ENCODE measurements at places on chromosomes 12 and 14.

DNA sequence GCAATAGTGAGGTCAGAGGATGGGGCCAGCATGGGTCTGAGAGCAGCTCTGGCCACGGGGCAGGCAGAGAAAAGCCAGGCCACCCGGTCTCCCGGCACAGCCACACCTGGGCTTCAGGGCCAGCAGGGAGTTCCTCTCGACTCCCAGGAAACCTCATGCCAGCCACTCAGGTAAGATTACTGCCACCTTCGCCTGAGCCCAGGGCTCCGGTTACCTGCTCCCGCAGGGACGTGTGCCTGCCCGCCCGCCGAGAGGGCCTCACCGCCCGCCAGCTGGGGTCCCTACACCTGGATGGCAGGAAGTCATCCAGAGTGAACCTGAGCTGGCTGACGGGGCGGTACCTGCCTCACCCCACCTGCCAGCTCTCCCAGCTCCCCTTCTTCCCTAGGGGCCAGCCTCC is 7.3 kb downstream of the JAG2 start:
- DNase-seq, result peak; percentile 76

- no peak for DNase-seq
These were observed 36.0 kb upstream of the RMST start for GRCh38 chr12:97426492-97427116.

- no peak for DNase-seq
These were observed 43.1 kb upstream of the OTOGL start for GRCh38 chr12:80056232-80056631.

DNA sequence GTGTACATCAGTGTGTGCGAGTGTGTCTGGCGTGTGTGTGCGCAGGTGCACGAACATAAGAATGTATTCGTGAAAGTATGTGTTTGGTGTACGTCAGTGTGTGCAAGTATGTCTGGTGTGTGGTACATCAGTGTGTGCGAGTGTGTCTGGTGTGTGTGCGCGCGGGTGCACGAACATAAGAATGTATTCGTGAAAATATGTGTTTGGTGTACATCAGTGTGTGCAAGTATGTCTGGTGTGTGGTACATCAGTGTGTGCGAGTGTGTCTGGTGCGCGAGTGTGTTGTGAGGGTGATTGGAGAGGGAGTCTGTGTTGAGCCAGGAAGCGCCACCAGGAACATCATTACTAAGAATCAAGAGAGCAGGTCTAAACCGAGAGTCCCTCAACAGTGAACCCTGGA is 143.8 kb downstream of the BCL11B start:
- DNase-seq, result no peak

- DNase-seq, result no peak
These were observed 582 bp downstream of the SGPP1 start for GRCh38 chr14:63727231-63727735.

- DNase-seq, result no peak
These were observed 329.2 kb downstream of the PCNX1 start for GRCh38 chr14:71236487-71236886.

GRCh38 chr14:75307700-75308379 is 29.2 kb downstream of the FOS start:
- DNase-seq, result peak; percentile 75

DNA sequence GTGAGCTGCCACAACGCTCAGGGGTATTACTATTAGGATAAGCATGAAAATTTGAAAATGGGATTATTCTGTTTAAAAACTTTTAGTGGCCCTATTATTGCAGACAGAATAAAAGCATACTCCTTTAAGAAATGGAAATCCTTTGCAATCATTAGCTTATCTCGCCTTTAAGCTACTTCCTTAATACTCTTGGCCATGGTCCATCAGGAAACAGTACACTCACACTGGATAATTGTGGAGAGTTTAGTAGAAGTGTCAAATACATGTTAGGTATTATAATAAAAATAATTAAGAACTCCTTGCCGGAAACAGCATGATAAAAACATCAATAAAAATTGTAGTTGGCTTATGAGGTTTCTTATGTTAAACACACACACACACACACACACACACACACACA is 100.4 kb upstream of the PPFIA2 start:
- peak; percentile 55 for DNase-seq

DNA sequence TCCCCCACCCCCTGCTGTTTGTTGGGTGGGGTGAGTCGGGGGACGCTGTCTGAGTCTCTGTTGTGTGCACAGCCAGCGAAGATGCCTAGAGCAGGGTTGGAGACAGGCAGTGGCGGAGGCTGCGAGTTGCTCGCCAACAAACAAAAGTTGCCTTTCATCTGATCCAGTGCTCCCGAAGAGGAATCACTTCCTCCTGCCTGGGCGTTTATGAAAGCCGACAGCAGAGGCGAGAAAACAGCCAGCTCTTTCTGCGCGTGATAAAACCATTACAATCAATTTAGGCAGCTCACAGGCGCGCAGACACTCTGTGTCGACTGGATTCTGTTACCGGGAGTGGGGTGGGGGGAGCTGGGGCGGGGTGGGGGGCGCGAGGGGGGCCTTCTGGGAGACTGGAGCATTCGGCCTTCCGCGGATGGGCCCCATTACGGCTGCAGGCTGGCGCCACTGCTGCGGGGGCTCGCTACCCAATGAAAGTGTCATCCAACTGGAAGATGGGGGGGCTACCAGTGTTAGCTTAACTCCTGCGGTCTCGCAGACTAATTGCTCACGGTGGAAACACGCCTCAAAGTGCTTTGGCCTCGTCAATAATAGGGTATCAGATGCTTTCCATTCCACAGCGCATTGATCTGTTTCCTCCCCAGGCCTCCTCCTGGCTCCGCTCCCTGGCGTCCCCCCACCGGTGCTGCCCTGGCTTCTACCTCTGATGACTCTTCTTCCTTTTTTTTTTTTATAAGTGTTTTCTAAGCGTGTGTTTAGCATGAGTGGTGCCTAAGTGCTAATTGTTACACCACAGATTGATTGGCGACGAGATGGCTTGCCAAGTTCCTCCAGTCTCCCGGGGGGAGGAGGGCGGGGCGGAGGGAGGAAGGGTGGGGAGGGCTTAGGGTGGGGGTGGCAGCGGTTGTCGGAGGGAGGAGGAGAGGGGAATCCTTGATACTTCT is 678.4 kb downstream of the MED13L start:
- peak; percentile 44 for DNase-seq

GRCh38 chr14:91008759-91009409 is 51.6 kb downstream of the RPS6KA5 start:
- DNase-seq, result no peak

- no peak for DNase-seq
These were observed 105.2 kb downstream of the BICD1 start for GRCh38 chr12:32211900-32212156.

GRCh38 chr12:79252358-79253075 is 387.9 kb downstream of the SYT1 start:
- DNase-seq, result no peak

- DNase-seq, result no peak
These were observed 198.7 kb upstream of the PLEKHG7 start for GRCh38 chr12:92503971-92504593.

DNA sequence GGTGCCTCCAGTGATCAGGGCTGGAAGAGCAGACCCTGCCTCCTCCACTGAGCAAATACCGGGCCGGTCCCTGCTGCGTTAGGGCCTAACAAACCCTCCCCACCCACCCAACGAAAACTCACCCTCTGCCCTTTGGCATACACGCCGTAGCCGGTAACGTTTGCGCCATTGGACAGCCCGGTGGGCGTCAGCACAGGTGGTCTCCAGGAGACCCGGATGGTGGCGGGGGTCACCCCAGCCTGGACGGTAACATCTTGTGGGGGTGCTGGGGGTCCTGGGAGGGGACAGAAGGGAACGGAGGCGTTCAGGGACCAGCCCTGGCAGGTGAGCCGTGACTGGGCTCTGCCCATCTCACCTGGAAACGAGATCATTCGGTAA is 100.5 kb downstream of the PIWIL1 start:
- DNase-seq, result no peak

GRCh38 chr14:105220699-105221597 is 27.4 kb upstream of the BTBD6 start:
- no peak for DNase-seq

GRCh38 chr12:3119756-3120601 is 42.8 kb downstream of the TSPAN9 start:
- peak; percentile 32 for DNase-seq

DNA sequence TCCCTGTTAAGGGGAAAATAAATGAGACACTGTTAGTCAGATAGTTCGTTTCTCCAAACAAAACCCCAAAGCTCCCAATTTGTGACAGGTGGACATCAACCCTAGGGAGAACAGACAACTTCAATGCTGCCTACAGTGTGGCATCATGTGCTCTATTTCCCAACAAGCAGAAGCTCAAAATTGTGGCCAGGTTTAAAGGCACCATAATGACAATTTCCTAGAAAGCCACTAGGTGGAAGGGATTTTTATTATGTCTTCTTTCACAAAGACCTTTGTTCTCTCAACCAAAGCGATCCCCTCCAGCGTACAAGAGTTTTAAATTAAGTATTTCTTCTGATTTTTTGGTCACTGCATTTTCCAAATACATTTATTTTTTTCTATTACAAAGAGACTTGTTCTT is 88.0 kb upstream of the MBIP start:
- DNase-seq, result no peak

GRCh38 chr14:49497725-49498348 is 88.3 kb downstream of the RPS29 start:
- peak; percentile 45 for DNase-seq

- no peak for DNase-seq
These were observed 34.0 kb upstream of the NFYB start for GRCh38 chr12:104171785-104172569.

- no peak for DNase-seq
These were observed 70.4 kb downstream of the KITLG start for GRCh38 chr12:88509851-88510250.

DNA sequence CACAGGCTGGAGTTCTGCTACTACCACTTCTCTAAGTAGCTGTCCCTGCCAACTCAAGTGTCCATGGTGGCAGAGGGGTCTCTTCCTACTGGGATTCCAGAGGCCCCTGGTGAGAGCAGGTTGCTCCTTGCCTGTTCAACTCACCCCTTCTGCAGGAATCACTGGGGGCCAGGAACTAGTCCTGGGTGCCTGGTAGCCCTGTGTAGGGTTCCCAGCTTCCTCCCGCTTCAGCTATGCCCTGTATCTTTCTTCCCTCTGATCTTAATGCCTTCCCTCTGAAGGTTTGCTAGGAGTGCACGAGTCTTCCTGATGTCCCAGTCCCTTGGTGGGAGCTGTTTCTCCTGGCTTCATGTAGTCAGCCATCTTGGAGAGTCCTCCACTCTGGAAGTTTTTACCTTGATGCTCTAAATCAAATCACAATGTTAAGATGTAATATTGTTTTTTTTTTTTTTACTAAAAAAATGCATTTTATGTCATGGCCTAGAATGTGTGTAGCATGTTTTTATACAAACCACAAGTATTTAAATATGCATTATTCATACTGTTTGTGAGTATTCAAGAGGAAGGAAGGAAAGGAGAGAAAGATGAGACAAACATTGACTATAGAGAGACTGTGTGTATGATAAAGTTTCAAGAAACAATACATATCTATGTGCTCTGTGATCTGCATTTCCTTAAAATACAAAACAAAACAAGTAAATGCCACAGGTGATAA is 54.7 kb downstream of the FRS2 start:
- DNase-seq, result no peak

GRCh38 chr14:51869411-51870100 is 9.1 kb downstream of the GNG2 start:
- no peak for DNase-seq

- DNase-seq, result no peak
These were observed 66.6 kb upstream of the FAR2 start for GRCh38 chr12:29082522-29082921.

GRCh38 chr14:71695611-71696350 is 236.4 kb upstream of the RGS6 start:
- DNase-seq, result no peak

DNA sequence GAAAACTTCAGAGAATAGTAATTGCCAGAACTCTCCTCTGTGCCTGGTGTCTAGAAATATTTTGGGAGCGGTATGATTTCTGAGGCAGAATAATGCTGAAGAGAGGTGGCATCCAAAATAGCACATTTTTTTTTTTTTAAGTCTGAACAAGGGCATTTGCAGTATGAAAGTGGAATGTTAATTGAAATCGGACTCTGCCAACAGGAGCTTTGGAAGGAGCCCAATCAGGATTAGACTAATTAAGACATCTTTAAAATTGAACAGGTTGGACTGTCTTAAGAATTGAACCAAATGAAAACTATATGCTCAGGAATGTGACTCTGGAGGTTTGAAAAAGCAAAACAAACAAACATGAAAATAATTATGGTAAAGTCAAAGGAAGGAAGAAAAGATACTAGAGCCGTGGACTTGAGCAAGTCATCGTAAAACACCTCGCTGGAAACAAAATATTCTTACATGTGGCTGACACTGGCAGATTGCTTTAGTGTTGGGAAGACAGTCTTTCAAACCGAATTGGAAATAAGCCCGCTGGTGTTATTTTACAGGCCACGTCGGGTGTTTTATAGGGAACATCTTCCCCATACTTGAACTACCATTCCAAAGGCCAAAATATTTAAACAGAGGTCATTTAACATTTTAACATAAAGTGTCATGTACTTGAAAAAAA is 436.3 kb downstream of the VRK1 start:
- no peak for DNase-seq

DNA sequence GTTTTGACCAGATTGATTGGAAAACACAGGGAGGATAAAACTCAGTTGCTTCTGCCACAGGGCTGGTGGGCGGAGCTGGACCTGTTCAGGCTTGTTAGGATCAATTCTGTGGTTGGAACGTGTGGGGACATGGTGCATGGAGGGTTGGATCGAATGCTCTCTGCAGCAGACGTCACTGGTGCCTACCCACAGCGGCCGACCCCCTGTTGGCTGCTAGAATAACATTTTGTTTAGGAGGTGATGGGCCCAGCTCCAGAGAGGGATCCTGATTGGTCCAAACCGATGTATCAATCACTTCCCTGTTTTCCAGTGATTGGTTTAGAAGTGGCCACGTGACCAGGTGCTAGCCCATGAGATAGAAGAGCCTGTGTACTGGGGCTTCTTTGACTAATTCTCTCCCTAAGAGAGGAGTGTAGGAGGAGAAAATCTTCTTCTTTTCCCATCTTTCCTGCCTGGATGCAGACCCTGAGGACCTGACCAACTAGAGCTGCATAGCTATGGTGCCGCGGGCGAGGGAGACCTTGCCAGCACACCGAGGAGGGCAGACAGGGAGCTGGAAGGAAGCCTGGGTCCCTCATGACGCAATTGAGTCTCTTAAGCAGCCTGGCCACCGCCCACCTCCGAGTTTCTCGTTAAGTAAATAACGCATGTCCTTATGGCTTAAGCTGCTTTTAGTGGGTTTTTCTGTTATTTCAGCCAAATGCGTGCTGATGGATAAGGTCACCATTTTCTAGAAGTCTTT is 163.5 kb downstream of the AACS start:
- DNase-seq, result no peak

GRCh38 chr14:94054936-94055335 is 26.1 kb downstream of the DDX24 start:
- DNase-seq, result no peak

- no peak for DNase-seq
These were observed 42.7 kb downstream of the SYNE2 start for GRCh38 chr14:63895510-63895909.

DNA sequence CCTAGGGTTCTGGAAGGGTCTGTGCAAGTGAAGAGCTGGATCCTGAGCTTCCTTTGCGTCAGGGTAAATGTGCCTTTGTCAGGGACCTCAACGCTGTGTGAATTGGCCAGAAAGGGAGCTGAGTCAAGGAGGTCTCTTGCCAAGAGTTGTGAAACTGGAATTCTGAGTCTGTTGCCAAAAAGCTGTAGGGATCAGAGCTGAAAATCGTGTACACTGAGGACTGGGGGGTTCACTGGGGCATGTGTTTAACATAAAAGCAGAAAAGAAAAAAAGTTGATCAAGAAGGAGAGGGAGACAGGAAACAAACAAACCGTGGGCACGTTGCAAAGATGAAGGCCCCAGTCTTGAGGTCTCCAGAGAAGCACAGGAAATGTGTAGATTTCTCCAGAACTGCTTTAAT is 1081.5 kb downstream of the VRK1 start:
- no peak for DNase-seq

GRCh38 chr14:100391724-100392123 is 68.6 kb downstream of the SLC25A47 start:
- DNase-seq, result no peak
